ENCODE measurements at places on chromosomes 1 and 21.

DNA sequence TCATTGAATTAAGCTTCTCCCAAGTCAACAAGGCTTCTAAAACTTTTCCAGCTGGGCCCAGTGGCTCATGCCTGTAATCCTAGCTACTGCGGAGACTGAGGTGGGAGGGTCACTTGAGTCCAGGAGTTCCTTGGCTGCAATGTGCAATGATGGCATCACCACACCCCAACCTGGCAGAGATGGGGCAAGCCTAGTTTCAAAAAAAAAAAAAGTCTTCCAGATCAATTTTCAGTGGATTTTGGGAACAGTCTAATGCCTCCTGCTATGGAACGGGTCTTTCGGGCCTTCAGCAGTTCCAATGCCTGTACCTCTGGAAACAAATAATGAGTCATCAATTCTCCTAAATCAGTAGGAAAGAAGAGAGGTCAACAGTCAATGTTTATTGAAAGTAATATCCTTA, 38.0 kb downstream of the FMO4 start:
- DNase-seq, result no peak

DNA sequence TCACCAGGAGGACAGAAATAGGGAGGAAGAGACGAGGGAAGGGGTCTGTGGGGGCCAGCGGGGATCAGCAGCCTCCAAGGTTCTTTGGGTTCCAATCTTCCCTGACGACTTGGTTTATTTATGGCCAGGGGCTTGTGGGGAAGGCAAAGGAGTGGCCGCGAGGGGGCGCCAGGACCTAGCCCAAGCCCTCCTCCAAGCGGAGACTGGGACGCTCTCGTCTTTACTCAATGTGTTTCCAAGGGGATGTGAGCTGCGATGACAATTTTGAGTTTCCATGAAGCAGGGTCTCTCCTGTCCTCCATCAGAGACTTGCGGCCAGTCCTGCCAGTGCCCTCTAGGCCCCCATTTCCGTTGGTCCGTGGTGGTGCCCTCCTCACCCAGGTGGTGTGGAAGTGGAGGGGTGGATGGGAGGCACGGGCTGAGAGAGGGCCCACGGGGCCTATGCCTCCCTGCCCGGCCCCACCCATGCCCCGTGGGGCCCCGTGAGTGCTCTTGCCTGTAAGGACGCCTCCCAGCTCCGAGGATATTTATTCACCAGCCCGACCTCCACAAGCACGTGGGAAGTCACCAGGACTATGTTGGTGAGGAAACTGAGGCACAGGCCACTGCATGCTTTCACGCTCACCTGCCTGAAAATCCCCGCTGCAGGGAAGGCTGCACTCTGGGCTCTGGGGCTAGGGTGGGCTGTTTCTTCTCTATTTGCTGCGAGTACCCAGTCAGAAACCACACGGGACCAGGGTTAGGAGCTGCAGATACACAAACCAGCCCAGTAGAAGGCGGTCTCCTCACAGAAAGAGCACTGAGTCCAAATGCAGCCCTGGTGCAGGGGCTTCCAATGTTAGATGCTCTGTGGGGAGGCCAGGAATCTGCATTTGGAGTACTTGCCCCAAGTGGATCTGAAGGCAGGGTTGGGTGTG, 26.5 kb downstream of the DMRTB1 start:
- peak; percentile 81 for DNase-seq

DNA sequence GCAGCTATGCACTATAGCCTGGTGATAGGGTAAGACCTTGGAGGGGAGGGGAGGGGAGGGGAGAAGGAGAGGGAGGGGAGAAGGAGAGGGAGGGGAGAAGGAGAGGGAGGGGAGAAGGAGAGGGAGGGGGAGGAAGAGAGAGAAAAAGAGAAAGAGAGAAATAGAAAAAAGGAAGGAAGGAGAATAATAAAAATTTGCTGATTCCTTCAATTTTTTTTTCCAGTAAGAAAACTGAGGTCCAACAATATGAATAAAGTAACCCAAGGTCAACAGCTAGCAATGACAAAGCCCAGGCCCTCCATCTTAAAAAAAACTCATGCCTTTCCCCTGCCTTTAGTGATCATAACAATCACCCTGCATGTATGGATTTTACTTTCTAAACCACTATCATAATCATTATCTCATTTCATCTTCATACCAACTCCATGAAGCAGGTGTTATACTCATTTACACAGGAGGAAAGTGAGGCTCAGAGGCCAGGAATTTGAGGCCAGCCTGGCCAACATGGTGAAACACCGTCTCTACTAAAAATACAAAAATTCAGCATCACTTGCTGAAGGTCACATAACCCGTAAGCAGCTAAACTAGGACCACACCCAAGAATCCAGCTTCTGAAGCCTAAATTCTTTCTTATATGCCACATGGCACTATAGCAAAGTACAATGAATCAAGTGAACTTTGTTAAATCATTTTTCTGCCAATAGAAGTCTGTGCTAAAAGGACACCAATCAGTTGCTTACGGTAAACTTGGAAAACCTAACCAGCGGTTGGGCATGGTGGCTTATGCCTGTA, 23.4 kb upstream of the BRDT start:
- no peak for DNase-seq

DNA sequence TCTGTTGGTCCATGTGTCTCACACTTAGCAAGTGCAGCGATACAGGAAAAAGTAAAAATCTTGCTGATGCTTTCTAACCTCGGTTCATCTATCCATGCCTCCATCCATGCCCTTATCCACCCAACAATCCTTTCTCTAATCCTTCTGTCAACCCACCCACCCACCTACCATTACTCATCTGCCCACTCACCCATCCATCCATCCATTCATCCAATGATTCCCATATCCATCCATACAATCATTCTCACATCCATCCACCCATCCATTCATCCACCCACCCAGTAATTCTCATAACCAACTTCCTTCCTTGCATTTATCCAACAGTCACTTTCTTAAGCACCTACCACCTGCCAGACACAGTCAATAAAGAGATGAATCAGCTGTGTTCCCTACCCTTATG, 6.1 kb upstream of the IGSF21 start:
- DNase-seq, result no peak

DNA sequence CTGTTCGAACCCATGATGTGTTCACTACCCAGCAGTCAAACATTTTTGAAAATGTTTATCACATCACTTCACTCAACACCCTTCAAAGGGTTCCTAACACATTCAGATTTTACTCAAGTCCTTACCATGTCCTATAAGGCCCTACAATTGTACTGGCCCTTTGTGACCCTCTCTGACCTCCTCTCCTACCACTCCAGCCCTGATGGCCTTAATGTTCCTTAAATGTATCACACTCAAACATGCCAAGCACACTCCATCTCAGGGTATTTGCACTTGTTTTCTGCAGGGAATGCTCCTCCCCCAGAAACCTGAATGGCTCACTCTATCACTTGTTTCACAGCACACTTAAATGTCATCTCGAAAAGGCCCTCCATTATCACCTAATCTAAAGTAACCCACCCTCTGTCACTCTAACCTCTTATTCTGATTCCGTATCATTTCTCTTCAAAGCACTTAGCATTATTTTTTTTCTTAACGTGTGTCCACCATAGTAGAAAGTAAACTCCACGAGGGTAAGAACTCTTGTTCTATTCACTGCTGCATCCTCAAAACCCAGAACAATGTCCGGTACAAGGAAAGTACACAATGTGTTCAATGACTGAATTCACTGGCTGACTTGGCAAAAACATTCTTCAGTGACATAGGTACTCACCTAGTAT, 7.3 kb downstream of the ARID4B start:
- DNase-seq, result no peak

DNA sequence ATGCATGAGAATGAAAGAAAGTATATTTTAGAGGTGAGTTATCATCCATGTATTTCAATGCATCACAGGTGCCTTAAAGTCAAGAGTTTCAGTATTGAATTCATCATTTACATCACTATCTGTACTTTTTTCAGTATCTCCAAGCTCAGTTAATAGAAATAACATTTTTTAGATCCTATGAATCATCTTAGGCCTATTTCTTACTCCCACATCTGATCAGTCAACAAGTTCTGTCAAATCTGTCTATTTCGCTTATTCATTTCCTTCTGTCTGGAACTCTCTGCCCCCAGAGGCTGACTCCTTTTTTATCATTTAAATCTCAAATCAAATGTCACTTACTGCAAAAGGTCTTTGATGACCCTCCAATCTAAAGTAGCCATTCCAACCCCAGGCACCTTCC, 295.2 kb downstream of the LRRC7 start:
- no peak for DNase-seq

- no peak for DNase-seq
These were observed 177.4 kb downstream of the LBR start for GRCh38 chr1:225250432-225250831.

DNA sequence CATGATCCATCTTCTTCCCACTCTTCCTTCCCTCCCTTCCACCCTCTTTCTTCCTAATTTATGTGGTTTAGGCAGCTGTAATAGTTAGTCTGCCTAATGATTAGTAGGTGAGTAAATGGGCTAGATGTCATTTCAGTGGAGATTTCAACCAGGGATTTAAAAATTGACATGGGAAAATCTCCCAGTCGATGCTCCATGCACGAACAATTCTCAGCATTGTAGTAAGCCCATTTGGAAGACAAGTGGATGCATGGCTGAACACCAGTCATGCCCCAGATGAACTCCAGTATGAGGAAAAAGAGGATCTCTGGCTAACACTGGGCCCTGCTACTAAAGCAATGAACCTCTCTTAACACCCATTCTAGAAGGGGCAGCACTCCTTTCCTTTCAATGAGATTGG, 25.3 kb downstream of the CHI3L2 start:
- DNase-seq, result no peak

GRCh38 chr1:235060607-235061470, 67.8 kb downstream of the TOMM20 start:
- DNase-seq, result no peak

GRCh38 chr1:14583788-14584187, 14.7 kb upstream of the KAZN start:
- no peak for DNase-seq

Data from EH (cell line).